ENCODE measurements at places on chromosomes 3 and 15.

GRCh38 chr3:129409541-129409940, 18.9 kb downstream of the EFCAB12 start:
- no peak for DNase-seq

- no peak for DNase-seq
Observed at GRCh38 chr3:139443186-139443585, 33.1 kb downstream of the RBP2 start.

- DNase-seq = no peak
Observed at GRCh38 chr3:194431554-194431953, 32.5 kb upstream of the GP5 start.

- DNase-seq = no peak
Observed at GRCh38 chr3:54892168-54892567, 35.7 kb downstream of the LRTM1 start.

DNA sequence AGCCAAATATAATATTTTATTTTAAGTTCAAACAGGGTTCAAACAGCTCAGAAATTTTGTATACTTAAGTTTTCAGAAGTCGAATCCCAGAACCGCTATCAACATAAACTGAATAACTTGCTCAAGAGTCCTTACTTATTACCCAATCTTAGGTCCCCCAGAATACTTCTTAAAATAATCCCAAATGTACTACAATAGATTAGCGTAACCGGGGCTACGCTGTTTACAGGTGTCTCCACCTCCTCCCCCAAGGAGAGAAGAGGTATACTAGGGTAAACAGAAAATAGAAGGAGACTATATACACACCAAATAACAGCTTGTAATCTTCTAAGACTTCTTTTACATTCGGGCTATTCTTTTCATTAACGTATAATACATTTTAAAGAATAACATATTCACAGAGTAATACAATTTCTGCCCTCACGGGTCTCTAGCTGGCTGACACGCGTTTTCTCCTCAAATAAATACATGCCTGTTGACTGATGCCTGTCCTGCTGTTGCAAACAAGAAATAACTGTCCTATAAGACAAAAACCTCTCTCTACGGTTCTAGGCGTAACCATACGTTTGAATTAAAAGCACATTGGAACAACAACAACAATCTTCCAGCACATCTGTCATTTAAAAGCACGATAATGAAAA, 1.3 kb downstream of the DENND4A start:
- no peak for DNase-seq

DNA sequence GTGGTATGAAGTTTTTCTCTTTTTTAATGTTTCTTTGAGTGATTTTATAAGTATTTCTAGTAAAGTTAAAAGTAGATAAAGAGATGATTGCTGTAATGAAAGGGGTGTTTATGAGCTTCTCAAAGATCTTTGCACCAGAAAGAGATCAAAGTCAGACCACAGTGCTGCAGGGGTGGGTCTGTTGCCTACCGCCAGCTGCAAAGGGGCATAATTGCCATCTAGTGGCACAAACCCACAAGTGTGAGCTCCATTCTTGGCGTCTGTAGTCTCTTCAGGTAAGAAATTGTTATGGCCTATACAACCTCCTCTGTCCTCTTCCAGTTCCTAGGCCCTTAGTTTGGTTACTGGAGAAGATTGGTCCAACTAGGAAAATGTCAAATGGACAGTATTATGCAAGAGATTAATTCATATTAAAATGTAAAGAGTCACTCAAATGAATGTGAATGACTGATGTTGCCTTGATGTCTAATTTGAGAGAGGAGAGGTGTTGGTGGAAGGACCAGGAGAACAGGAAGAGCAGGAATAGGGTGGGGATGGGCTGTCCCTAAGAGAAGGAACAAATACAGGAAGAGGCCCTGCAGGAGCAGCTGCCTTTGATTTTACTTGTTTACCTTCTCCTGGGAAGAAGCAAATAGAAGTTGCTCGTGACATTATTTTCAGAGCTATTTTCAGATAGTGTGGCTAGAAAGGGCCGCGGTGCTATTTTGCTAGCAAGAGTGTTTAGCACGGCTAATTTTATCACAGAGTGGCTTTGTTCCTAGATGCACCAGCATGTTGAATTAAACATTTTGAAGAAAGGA, 53.0 kb upstream of the GSK3B start:
- DNase-seq = peak; percentile 45

- no peak for DNase-seq
Observed at GRCh38 chr3:141067206-141067974, 16.2 kb downstream of the SPSB4 start.

GRCh38 chr3:141060327-141060726, 9.2 kb downstream of the SPSB4 start:
- no peak for DNase-seq

DNA sequence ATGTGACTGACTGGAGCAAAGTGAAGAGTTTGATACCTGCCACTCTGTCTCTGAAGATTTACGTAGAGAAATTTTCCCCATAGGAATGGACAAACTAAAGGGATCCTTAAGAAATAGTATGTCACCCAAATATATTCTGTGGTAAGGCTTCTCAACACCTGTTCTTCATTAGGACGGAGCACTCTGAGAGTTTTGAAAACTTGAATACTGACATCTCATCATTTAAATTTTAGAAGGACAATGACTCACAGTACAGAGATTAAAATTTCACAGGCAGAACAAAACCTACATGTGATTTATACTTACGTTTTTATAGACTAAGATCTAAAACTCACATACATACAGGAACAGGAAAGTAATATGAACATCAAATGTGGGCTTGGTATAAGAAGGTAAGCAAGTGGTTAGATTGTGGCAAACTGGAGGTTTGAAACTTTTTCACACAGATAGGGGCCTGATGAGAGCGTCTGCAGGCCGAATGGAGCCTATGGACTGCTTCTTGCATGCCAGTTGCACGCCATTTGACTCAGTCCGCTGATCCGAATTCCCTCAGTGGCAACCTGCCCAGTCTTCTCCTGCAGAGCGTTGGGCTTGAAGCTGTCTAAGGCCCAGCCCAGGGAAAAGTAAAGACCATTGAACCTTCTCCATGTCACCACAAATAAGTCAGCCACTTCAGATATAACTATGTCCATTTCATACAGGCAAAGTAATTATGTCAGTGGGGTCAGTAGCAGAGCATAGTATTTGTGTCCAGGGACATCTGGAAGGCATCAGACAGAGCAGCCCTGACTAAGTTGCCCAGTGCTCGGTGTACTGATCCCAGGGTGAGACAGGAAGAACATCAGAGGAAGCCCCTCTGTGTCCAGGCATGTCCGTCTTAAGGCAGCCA, 45.7 kb downstream of the ZBTB38 start:
- DNase-seq = no peak

GRCh38 chr3:33881156-33882064, 83.0 kb downstream of the PDCD6IP start:
- no peak for DNase-seq

DNA sequence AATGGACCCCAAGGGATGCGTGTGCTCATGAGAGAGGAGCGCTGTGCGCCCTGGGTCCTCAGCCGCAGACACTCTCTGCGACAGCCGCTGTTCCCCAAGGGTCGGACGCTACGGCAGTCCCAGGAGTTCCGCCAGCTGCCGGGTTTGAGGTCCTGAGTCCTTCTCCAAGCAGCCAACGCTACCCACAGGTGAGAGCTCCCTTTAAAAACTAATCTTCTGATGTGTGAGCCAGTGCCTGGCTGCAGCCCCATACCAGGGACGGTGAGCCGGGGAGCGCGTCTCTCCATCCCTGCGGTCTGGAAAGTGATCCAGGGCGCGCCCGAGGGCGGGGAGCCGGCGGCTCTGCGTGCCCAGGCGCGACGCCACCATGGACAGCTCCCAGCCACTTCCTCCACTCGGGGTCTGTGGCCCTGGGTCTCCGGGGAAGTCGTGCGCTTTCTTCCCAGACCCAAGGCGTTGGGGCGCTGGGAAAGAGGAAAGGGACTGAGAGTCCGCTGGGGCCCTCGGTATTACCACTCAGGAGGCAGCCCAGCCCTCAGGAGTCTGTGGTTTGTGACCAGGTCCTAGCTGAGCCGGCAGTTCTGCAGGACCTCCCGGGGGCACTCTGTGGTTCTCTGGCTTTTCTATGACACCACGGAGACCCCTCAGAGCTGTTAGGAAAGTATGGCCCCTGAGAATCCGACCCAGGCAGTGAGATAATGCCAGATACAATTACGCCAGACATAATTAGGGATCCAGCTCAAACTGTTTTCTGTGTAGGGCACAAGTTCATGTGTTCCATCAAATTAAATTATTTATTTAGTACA, 1.4 kb downstream of the CEMIP start:
- no peak for DNase-seq

GRCh38 chr3:5213574-5213966, 26.1 kb downstream of the EDEM1 start:
- no peak for DNase-seq

DNA sequence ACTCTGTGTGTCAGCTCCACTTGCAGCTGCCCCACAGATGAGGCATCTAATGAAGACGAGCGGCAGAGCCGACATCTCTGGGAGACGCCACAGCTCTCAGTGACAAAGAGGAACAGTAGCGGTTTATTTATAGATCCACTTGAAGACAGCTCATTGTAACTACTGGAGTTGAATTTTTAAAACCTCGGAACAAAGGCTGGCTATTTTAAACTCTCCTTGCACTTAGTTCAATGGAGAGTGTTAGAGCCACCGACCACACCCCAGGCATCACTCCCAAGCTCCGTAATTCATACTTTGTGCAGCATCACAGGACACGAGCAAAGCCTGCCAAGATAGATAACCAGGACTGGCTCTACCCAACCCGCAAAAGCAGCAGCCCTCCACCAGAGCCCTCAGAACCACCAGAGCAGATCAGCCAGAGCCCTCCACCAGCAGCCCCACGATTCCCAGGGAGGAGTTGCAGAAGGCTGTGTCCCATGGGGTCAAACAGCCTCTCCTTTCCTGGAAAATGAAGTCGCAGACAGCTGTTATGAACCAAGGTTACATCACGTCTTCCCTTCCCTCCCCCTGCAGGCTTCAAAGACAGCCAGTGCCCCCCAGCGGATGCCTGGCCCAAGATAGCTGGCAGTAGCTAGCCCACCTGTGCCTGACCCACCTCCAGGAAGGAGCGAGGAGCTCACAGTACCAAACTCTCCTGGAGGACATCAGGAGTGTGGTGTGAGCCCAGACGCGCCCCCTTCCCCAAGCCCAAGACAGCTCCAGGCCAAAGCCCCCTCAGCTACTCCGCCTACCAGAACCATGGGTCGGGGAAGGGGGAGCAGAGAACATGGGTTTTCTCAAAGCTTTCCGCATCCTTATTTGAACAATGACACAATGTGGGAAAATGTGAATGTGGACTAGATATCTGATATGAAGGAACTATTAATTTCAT, 45.7 kb downstream of the POC1A start:
- no peak for DNase-seq

GRCh38 chr3:151075869-151076562, 9.4 kb upstream of the MED12L start:
- no peak for DNase-seq

- no peak for DNase-seq
Observed at GRCh38 chr3:55646121-55646520, 159.0 kb upstream of the WNT5A start.

- DNase-seq = no peak
Observed at GRCh38 chr3:195057716-195058115, 213.2 kb downstream of the XXYLT1 start.

GRCh38 chr3:130779031-130779430, 32.4 kb upstream of the PIK3R4 start:
- no peak for DNase-seq

DNA sequence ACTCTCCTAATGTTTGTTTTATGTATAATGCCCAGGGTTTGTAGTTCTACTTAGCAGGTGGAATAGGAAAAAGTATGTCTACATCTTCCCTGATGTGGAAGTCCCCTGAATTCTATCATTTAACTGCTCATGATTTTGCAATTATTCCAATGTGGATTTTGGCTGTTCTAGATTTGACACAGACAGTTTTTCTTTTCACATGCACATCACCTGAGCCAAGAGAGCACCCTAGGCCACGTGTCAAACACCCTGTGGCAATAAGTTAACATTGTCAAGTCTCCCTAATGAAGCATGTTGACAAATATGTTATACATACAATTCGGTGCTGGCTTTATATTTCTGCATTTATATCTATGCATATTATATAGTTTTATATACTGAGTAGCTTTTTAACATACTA, 70.0 kb upstream of the SUCLG2 start:
- no peak for DNase-seq

DNA sequence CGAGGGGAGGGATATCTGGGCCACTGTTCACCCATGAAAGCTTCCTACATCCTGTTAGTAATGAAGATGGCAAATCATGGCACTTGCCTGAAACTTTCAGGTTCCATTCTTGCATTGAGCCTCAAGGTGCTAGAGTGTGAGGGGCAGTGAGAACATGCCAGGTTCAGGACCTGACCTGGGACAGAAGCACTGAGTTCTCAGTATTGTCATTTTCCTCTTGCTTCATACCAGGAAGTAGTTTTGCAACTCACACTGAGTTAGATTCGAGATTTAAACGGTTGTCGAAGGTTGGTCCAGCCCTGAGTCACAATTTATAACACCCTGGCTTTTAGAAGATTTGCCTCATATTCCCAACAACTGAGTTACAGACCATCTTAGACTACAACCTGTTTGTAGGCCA, 11.8 kb upstream of the MEIS2 start:
- DNase-seq = no peak

DNA sequence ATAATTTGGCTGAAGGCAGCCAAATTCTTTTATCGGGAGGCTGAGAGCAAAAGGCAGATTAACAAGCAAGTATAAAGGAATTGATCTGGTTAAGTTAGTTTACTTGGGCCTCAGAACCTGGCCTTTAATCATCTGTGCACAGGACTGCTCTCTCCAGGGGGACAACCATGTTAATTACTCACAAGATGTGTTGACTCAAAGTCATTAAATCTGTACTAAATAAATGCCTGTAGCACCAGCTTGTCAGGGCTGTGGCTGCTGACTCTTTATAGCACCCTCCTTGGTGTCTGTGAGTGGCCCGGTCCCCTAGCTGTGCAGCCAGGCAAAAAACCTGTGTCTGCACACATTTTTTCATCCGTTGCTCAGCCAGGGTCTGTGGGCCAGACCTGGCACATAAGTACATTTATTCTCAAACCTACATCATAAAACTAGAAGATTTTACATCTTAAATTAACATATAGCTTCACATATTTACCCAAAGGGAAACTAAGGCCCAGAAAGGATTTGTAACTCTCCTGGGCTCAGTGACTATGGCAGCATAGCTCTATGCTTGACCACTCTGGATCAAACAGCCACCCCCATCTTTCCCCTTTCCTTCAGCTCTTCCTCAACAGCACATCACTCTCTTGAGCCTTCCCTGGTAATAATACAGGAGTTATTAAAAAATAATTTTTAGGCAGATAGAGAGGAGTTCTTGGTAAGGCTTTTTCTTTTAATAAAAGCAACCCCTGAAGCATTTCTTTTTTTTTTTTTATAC, 51.4 kb downstream of the NCEH1 start:
- DNase-seq = no peak

- DNase-seq = no peak
Observed at GRCh38 chr15:33310481-33311311, at the start of gene RYR3. TSS of gene RYR3 (plus strand) at chr15:33310967. CDS start at chr15:33311046, 79 bp downstream.

Data from COLO829 (cell line).